ENCODE measurements at places on chromosomes 13 and 19.

DNA sequence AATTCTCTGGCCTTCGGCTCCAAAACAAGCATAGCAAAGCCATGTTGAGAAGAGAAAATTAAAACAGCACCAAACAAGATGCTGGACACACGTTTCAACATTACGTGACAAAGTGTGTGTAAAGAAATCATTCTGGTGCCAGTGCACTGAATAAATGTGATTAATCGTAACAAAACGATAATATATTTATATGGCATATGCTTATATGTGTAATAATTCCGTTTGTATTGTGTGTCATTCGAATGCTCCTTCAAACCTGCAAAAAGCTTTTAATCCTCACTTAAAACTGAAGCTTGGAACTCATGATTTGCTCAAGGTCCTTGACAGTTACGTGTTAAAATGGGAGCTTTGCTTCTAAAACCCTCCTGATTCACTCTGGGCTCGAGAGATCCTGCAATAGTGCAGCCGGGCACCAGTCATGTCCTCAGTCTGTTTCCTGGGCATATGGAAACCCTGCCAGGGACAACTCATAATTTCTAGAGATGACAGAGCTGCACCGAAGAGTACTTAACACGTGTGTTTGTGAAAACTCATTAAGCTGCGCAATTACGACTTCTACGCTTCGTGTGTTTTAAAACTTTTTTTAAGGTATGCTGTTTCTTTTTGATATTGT, 731 bp upstream of the AKAP8L start:
- DNase-seq: no peak

DNA sequence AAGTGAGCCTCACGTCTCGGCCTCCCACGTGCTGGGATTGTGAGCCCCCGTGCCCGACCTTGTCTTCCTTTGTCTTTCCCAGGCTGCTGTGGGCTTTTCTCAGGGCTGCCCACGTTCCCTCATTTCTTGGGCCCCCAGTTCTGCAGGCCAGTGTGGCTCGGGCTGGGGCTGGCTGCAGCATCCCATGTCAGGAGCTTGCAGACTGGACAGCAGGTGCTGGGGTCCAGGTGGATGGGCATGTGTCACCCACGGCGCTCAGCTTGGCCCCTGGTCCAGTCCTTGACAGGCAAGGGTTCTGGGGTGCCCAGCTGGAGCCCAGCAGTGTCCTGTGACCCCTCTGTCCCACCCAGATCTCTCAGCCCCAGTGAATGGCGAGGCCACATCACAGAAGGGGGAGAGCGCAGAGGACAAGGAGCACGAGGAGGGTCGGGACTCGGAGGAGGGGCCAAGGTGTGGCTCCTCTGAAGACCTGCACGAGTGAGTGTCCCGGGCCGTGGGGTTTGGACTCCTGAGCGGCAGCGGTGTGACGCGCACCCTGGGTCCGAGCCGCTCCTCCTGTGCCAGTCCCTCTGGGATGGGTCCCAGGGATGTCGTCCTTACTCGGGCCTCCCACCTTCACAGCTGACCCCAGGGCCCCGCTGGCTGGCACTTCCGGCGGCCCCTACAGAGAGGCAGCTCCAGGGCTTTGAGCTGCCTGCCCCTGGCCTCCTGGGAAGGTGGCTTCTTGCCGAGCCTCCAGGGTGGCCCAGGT, 17.3 kb downstream of the PLIN4 start:
- DNase-seq: no peak

DNA sequence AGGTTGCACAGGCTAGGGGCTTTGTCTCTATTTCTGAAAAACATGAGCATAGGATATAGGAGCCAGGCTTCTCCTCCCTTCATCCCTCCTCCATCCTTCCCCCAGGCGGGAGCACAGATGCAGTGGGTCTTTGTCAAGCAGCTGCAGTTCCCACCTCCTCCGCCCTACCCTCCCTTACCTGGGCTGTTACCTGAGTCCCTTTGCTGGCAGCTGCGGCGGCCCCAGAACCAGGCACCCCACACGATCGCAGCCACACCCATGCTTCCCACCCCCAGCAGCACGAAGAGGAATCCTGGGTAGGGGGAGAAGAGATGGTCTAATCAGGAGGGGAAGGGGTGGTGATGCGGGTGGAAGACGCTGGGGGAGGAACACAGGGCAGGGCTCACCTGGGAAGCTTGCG, 7.8 kb downstream of the TMIGD2 start:
- no peak for DNase-seq

GRCh38 chr13:20051366-20051765, 92.8 kb downstream of the ZMYM2 start:
- no peak for DNase-seq

DNA sequence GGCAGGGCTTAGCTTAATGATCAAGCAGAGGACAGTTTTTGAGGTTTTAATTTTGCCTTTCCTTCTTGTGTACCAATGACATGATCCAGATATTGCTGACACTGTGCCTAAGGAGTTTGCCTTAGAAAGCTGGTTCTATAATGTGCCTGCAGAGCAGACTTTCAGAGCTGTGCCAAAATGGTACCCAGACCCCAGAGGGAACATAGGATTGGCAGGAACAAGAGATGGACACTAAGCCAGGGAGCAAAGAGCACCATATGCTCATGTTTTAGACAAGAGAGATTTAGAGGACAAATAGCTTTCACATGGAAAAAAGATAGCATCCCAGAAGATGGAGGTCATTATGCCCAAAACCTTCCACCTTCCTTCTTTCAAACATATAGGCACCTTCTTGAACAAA, 1241.5 kb upstream of the SPRY2 start:
- DNase-seq: no peak

GRCh38 chr19:55640577-55641425, at the start of gene ZNF580:
Gene ZNF580, plus strand, starts transcription at chr19:55641002. Its CDS starts 1,507 bp downstream, at chr19:55642509.
- no peak for DNase-seq

DNA sequence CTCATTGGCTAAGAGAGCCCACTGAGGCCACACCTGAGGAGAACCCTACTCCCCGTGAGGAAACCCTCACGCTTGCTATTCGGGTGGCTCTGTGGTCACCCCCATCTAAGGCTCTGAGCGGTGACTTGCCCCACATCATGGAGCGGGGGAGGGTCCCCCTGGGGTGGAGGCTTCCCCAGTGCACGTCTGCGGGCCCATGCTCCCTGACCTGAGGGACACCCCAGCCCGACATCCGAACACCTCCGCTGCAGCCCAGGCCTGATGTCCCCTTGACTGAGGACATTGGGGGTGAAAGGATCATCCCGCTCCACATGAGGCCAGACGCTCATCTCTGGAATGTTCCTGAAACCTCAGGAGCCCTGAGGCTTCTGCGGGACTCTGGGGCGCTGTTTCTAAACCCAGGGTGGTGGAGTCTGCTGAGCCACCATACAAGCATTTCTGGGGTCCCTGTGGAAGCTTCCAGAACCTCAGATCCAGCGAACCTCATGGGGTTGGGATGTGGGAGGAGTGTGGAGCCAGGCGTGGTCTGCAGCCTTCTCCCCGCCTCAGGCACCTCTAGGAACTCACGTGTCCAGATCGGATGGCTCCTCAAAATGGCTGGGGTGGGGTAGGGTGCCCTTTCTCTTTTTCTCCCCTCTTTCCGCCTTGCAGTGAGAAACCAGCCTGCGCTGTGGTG, 19.9 kb downstream of the TMED1 start:
- DNase-seq: no peak

DNA sequence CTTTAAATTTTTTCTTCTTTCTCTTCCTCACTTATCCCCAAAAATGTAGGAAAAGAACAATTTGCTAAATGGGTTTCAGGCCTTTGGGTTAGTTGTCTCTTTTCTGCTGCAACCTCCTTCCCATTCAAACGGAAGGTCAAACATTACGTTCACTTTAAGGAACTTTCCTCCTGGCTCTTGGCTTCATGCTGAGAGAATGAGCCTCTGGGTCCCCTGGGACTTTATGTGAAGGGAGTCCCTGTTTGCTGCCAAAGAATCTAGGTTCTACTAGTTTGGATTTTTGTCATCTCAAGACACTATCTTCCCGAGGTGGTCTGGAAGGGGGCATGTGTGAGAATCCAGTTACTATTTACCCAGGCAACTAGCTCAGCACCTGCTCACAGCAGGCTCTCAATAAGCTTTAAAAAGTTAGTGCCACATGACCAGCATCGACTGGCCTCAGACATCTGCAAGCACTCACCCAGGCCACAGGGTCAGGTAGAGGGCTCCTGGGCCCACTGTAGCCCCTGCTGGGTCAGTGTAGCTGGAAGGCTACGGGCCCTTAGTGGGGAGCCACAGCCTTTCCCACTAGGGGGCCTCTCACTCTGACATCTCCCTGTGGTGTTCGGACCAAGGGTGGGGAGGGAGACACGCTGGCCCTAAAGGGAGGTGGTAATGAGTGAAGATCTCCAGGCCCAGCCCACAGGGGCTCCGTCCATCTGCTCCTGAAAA, 40.5 kb downstream of the FAM124A start:
- DNase-seq: no peak

- DNase-seq: no peak
These were observed 3.1 kb downstream of the TEX29 start for GRCh38 chr13:111323549-111323948.

All from NCI-H2107 (cell line).